HT1080 (cell line): ENCODE measurements at places on chromosomes 11 and 22. TPM values are rescaled to one million over a fixed set of nuclear protein-coding genes. Genes with fewer than 3 reads are reported as not detected.

Gene ACTN3
- total RNA-seq = not detected in 2 replicates

Gene MFRP
- not detected in 2 replicates for total RNA-seq

Gene OR2AG1
- total RNA-seq = not detected in 2 replicates

Gene CSKMT
- total RNA-seq = 31.0 and 33.5 TPM in 2 replicates

Gene ESAM
- total RNA-seq = 0.43 and 0.66 TPM in 2 replicates

Gene APOBEC3H
- 0.24 and 0.60 TPM in 2 replicates for total RNA-seq

Gene TEX54
- 0.66 TPM in 1 of 2 replicates, not detected in the other for total RNA-seq

Gene LDHAL6A
- not detected in 2 replicates for total RNA-seq

Gene LRRC32
- 0.06 and 0.17 TPM in 2 replicates for total RNA-seq

Gene SCGB1D2
- total RNA-seq = not detected in 2 replicates

Gene CALCA
- not detected in 2 replicates for total RNA-seq

Gene SLC35C1
- total RNA-seq = 4.9 and 11.7 TPM in 2 replicates

Gene RIMBP3C
- total RNA-seq = 0.13 and 0.35 TPM in 2 replicates

Gene FADS1
- total RNA-seq = 103 and 108 TPM in 2 replicates

GRCh38 chr11:104064034-104064630, 27.7 kb downstream of the DDI1 start:
- DNase-seq = no peak

- DNase-seq = no peak
Measured at GRCh38 chr11:75891947-75892739, 77.1 kb downstream of the UVRAG start.

GRCh38 chr11:61966734-61967115, 709 bp downstream of the FTH1 start:
- DNase-seq = peak; percentile 54

GRCh38 chr22:32307617-32308016, 50.0 kb upstream of the RFPL3 start:
- no peak for DNase-seq

GRCh38 chr22:45262931-45263462, 21.8 kb upstream of the UPK3A start:
- DNase-seq = no peak

DNA sequence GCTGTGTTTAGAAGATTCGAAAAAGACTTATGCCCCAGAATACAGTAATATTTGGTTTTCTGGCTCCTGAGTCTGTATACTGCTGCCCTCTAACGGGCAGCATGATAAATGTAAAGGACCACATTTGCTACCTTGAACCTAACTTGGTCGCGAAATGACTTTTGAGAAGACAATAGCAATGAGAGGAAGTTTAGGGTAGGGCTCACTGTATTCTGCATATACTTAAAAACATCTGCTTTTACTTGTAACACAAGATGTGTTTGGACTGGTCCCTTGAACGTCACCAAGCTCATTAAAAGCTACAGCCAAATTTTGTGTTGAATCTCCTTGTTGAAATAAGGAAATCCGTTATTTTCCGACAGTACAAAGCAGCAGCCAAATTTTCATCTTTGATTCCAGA, 309.1 kb downstream of the SWAP70 start:
- peak; percentile 43 for DNase-seq

DNA sequence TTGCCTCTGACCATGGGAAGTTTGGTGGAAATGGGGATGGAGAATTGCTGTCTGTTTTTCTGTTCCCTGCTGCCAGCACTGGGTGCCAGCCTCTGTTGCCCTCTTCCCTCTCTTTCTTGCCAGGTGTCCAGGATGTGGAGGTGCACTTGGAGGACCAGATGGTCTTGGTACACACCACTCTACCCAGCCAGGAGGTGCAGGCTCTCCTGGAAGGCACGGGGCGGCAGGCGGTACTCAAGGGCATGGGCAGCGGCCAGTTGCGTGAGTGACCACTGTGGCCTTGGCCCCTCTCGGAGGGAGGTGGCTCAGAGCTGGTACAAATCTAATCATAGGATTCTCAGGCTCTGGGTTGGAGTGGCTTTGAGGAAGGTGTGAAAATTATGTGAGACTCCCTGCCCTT, 6.0 kb downstream of the CCS start:
- no peak for DNase-seq

- no peak for DNase-seq
Measured at GRCh38 chr11:72030472-72031045, 31.9 kb downstream of the IL18BP start.

DNA sequence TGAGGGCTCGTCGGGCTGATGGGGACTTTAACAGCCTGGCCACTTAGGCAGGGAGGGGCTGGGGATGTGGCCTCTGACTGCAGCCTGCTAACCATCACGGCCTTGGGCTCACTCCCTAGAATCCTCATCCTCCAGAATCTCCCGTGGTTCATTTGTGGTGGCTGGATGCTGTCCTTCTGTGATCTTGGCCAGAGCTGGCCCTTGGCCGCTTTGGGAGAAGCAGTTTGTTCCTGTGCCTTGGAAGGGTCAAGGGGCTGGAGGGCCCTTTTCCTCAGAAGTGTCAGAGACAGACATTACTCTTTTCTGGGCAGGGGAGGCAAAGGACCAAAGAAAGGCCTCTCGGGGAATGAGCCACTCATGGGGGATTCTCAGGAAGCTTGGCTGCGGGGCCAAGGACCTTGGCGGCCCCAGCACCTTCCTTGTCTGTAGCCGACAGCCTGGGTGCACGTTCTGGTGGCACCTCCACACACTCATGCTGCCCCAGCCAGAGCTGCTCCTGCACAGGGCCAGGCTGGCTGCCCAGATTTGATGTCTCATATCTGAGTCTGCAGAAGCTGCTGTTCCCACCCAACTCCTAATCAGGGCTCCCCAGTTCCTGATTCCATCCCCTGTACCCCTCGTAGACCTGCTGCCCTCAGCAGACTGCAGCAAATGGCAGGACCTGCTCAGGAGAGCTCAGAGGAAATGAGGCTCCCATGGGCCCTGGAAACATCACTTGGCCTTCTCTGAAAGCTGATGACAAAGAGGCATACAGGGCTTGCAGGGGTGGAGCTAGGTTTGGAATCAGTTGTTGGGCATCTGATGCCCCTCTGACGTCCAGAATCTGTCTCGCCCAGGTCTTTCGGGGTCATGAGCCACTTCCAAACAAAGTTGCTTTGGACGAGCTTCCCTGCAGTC, 107.7 kb downstream of the CTTN start:
- no peak for DNase-seq

- DNase-seq = no peak
Measured at GRCh38 chr11:954392-955153, 28.9 kb downstream of the AP2A2 start.

- DNase-seq = no peak
Measured at GRCh38 chr11:62770778-62771143, 435 bp upstream of the TAF6L start.

GRCh38 chr22:43388420-43388851, 23.4 kb upstream of the MPPED1 start:
- DNase-seq = peak; percentile 53

DNA sequence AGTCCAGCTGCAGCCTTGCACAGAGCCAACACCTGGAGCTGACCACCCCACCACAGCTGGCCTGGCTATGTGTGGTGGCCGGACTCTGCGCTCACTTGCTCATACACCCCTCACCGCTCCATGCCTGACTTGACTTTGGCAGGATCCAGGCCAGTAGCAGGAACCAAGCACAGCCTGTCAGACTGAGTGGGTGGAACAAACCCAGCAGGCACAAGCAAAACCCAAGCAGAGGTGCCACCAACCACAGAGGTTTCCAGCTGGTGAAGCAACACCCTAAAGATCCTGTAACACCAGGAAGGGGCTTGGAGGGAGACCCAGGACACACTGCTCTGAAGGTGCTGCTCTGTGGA, 44.9 kb upstream of the WNT11 start:
- no peak for DNase-seq

DNA sequence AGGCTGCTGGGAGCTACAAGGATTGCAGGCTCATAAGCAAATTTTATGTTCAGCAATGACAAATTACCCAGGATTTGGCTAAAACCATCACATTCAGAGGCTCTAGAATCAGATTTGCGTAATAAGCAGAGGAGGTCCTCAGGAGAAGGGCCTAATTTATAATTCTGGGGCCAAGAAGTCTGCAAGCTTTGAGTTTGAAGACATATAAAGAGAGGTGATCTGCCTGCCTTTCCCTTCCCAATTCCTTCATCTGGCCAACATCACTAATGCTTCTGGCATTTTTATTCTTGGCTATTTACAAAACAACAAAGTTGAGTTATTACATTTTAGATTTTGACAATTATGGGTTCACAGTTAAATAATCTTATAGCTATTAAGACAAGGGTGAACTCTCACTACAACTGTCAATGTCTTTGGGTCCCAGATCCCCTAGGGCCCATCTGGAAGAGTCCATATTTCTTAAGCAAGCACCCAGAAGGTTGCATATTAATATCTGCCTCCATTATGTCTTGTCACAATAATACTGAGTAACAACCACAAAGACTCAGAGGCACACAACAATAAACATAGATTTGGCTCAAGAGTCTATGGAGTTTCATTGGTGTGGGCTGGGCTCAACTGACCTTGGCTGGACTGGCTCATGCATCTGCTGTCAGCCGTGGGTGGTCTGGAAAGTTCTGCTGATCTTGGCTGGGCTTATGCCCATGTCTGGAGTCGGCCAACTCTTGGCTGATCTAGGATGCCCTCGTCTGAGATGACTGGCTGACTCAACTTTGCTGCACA, 67.2 kb upstream of the CD82 start:
- no peak for DNase-seq

DNA sequence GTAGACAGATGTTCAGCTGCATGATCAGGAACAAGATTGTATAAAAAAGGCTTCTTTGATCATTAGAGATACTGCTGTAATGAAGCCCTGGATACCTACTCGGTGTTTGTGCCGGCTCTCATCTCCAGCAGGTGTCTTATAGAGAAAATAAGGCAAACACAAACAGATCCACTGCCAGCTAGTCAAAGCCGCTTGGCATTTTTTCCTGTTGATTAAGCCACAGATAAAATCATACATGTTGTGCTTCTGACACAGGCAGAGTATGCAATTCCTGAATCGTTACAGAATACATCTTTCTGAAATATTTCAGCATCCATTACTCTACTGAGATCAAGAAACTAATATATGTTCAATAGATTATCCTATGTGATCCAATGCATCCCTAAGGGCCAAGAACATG, 206.9 kb downstream of the CADM1 start:
- DNase-seq = no peak

- DNase-seq = peak; percentile 55
Measured at GRCh38 chr11:59247531-59248227, 35.0 kb upstream of the MPEG1 start.

DNA sequence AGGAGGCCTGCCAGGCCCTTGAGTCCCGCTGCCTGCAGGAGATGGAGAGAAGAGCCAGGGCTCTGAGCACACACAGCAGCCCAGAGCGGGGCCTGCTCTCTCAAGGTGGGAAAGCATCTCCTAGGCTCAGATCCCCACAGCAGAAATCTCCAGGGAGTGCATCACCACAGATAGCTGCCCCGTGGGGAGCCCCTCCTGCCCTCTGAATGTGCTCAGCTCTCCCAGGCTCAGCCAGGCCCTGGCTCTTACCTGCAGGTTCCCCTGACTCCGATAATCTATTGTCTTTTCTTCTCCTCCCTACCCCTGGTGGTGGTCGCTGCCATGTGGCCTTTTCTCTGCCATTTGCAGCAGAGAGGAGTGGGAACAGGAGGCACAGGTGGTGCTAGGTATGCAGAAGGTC, 49.9 kb downstream of the BTG4 start:
- DNase-seq = no peak

DNA sequence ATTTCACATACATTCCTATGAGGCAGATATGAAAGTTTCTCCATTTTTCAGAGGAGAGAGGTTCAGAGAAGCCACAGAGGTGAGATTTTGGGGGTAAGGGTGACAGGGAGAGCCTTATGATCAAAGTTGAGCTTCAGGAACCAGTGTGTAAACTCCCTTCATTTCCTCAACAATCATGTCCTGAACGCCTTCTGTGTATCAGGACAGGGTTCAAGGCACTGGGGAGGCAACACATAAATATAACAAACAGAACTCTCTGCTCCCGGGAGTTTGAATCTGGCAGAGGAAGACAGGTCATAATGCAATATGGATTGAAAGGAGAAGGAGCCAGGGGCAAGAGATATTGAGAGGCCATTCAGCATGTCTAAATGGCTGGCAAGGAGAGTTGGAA, 28.0 kb downstream of the AMOTL1 start:
- DNase-seq = no peak

GRCh38 chr11:58734681-58735490, 3.1 kb upstream of the GLYAT start:
- no peak for DNase-seq

- no peak for DNase-seq
Measured at GRCh38 chr11:79860336-79860735, 419.5 kb upstream of the TENM4 start.

DNA sequence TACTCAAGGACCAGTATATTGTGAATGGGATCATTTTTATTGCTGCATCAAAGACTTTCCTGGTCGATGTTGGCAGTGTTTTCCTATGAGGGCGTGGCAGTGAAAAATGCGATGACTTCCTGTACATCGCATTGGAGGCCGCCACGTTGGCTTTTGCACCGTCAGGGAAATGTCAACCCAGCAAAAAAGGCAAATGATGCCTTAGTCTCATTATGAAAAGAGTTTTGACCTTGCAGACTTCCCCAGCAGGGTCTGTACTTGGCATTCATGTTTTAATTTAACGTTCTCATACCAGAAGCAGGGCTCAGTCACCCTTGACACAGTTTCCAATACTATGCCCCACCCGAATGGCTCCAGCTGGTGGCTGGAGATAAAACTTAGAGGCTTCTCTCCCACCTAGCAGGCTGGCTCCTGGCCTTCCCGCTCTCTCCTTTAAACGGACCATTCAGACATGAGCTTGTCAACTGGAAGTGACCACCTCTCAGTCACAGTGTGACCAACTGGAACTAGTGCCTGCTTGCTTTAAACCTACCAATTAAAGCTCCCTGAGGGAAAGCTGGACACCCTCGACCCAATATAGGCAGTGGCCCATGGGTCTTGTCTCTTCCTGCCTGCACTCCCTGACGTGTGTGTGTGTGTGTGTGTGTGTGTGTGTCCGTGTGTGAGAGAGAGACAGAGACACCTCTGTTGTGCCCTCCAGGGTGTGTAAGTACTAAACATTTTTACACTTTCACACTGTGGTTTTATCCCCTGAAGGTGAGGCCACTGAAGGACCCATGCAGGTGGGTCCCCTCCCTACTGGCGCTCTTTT, 8.7 kb upstream of the GDPD5 start:
- no peak for DNase-seq
